NCI-H2081 (cell line): ENCODE measurements at places on chromosomes 6 and 20.

DNA sequence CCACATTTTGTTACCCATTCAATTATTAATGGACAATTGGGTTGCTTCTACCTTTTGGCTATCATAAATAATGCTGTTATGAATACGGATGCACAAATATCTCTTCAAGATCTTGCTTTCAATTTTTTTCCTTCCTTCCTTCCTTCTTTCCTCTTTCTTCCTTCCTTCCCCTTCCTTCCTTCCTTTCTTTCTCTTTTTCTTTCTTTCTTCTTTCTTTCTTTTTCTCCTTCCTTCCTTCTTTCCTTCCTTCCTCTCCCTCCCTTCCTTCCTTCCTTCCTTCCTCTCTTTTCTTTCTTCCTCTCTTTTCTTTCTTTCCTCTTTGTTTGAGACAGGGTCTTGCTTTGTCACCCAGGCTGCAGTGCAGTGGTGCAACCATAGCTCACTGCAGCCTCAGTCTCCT is 39.2 kb downstream of the ZNF184 start:
- no peak for DNase-seq

GRCh38 chr6:7107578-7108195 is at the start of gene RREB1:
RREB1 (plus strand) TSS chr6:7107961; CDS start chr6:7181912, 73,951 bp downstream.
- DNase-seq, result peak; percentile 59

DNA sequence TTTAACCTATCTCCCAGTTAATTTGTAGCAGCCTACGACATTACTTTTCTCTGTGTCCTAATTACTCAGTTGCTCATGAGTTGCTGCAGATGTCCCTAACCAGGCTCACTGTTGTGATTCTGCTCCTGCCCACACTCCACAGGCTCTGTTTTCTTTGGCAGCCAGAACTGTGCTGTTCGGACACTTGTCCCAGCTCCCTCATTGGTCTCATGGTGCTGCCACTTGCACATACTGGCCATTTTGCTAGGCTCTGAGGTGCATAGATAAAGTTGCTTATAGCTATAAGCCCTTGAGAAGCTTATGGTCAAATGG is 55.0 kb downstream of the NOX3 start:
- no peak for DNase-seq

DNA sequence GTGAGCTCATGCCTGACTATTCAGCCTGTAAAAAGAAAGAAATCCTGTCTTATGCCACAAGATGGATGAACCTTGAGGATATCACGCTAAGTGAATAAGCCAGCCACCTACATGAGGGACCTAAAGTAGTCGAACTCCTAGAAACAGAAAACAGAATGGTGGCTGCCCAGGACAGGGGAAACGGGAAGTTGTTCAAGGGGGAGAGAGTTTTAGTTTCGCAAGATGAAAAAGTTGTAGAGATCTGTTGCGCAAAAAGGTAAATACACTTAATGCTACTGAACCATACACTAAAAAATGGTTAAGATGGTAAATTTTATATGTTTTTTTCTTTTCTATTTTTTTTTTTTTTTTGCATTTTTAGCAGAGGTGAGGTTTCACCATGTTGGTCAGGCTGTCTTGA is 74.1 kb upstream of the RALY start:
- DNase-seq, result no peak

DNA sequence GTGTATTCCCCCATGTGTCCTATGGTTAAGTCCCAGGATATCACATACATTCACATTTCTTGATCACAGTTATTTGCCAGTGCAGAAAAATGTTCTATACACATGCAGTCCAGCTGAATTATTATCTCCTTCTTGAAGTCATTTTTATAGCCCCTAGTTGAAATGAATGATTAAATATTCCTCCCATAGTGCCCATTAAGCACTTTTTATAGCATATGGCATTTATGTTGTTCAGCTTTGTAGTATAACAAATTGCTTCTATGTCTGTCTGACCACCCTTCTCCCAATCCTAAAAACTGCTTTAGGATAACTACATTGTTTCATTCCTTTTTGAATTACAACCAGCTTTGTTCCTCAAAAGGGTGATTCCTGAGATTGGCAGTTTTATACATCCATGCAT is 123.5 kb downstream of the ADGRB3 start:
- peak; percentile 6 for DNase-seq

DNA sequence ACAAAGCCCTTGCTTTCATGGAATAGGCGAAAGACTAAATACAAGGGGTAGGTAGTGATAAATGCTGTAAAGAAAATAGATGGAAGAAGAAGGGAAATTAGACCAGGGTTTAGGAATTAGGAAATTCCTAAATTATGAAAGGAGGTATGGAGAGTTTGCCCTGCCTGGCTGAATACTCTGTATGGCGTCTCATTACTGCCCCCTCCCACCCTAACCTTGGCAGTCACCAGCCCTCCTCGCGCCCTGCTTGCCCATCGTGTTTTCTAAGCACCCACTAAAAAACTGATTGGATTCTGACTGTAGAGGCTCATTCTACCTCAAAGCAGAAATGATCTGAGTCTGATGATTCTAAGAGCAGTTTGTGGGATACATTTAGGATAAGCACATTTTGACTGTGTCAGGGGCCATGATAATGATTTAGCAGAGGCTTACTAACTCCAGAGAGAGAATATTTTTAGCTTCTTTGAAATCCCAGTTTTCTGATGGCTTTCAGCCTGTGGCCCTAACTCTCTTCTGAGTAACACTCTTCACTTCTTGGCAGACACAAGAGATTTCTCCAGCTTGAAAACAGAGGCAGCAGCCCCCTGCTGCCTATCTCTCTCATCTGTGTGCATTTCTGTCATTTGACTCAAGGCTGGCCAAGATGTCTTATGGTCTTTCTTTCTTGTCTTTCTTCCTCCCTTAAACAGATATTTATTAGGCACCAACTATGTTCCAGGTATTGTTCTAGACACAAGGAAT is 1.4 kb upstream of the CHD6 start:
- peak; percentile 39 for DNase-seq

DNA sequence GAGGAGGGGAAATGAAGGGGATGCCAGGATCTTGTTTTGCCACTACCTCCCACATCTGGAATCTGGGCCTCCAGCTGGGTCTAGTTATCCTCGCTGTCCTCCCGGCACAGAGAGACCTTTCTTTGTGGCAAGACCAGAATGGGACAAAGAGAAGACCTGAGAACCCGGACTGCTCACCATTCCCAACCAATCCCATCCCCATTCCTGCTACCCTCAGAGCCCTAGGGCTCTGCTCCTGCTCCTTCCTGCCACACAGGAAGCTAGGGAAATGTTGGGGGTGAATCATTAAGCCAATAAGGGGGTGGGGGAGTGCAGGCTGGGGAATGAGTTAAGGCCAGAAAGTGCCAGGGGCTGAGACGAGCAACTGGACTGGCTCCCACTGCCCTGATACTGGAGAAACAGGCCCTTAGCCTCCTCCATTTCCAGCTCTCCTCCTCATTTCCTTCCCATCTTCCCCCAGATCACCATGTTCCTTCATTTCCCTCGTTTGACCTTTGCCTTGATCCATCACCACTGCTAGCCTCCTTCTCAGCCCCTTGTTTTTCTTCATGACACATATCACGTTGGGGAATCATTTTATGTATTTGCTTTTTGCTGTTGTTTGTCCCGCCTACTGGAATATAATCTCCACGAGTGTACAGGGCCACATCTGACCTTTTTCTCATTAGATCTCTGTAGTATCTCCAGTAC is 4.6 kb upstream of the IER3 start:
- DNase-seq, result no peak

GRCh38 chr6:1610497-1611321 is 994 bp downstream of the FOXC1 start:
- DNase-seq, result peak; percentile 44

DNA sequence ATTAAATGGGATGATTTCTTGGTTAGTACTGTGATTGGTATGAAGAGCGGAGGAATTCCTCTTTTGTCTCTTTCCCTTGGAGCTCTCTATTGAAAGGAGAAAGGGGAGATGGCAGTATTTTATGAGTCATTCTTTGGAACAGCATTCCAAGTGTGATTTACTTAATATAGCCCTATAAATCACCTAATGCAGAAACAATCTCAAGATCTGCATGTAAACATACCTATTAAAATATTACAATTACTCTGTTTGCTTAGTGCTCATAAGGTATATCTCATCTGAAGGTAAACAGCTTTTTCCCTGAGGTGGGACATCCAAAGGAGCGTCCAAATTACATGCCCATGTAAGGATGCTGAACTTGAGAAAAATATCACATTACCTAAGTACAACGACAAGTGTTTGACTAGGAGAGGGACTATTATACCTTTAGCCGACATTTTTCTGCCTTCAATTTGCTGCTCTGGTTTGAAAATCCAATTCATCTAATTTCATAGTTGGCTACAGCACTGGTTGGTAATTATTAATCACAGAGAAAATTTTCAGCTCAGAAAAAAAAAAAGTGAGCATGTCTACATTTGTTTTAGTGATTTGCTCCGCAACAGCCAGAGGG is 229.0 kb downstream of the FOXC1 start:
- no peak for DNase-seq

DNA sequence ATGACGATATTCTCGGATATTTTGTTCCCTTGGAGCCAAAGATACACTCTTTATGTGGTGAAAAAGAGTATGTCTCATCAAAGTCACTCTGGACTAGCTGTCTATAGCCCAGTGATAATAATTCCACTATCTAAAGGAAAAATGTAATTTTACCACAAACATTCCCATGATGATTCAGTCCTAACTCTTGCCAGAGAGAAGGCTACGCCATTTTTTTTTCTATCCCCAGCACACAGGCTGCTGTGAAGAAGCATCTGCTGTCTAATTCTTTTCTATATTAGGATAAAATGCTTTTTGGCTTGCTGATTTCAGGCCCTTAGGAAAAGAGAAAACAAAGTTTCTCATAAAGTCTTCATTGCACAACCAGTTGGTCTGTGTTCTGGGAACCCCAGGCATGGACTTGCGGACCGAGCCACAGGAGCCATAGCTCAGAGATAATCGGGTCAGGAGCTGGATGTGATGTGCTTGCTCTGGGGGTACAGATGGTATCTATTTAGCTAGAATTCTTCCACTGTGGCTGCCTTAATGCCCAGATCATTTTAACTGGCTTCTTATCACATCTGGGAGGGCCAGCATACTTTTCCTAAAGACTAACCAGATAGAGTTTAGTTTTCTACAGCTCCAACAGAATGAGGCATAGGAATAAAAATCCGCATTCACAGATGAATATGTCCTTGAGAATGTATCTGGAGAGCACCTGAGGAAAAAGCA is 683.7 kb upstream of the ID4 start:
- no peak for DNase-seq

DNA sequence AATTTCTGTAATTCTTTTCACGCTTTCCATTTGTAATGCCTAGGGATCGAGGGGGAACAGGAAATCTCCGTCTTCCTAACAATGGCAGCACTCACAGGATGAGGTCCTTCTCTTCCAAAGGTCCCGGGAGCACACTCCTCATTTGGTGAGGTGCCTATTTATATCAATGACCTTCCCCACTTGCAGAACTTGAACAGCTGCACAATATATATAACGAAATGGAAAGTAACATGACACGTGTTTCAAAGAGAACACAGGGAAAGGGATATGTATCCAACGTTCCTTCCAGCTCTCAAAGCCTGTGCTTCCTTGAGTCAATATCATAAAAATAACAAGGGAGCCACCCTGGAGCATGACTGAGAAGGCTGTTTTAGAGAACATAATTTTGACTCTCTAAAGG is 78.6 kb upstream of the RBM24 start:
- no peak for DNase-seq

DNA sequence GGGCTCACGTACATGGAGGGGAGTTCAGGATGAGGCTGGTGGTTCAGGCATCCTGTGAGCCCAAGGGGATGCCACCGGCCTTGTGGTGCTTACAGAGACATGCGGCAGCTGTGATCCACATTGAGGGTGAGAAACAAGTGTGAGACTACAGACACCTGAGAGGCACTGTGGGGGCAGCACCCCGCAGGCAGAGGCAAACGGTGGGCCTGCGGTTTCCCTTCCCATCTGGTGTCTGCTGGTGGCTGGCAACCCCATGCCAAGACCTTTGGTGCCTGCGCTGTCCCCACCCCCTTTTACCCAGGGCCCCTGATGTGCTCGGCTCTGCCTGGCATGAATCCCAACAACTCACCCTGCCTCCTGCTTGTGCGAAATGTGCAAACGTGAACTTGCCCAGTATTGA is 42.0 kb downstream of the ERMARD start:
- no peak for DNase-seq

GRCh38 chr20:60352596-60352995 is 394.4 kb downstream of the CDH26 start:
- DNase-seq, result no peak

- DNase-seq, result no peak
Observed at GRCh38 chr6:7887278-7887991, 23.2 kb downstream of the TXNDC5 start.

- no peak for DNase-seq
Observed at GRCh38 chr20:53445321-53445731, 148.3 kb downstream of the ZNF217 start.

- DNase-seq, result no peak
Observed at GRCh38 chr20:59074456-59074855, 31.9 kb upstream of the PRELID3B start.

GRCh38 chr6:11231564-11232192 is 790 bp downstream of the NEDD9 start:
- no peak for DNase-seq

GRCh38 chr20:34560614-34561013 is 2.1 kb downstream of the MAP1LC3A start:
- no peak for DNase-seq

DNA sequence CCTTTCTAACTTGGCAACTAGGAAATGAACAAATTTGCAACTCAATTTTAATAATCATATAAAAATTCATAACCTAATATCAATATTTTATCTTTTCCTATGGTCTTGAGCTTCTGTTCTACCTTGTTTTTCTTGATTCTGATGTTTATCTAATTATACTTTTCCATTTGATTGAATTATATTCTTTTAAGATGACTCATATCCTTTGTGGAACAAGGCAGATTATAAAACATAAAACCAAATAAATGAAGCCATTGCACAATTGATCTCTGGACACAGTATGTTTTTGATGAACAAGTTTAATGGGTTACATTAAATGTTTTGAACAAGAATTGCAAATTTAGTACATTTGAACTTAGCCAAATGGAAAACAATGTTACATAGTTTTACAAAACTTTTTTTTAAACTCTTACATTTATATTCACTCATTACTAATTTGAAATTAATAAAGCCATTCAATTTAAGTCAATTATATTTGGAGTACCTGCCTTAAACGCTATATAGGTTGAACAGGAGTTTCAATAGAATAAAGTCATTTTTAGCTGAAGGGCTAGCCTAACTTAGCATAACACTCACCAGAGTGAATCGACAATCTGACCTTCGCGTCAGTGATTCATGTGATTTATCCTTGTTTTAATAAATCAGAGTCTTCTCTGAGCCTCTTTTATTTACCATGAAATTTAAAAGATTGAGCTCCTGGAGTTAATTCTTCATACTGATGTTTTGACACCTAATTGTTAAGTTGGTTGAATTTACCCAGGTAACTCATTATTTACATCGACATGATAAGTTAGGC is 3.8 kb downstream of the NCOA7 start:
- DNase-seq, result no peak

DNA sequence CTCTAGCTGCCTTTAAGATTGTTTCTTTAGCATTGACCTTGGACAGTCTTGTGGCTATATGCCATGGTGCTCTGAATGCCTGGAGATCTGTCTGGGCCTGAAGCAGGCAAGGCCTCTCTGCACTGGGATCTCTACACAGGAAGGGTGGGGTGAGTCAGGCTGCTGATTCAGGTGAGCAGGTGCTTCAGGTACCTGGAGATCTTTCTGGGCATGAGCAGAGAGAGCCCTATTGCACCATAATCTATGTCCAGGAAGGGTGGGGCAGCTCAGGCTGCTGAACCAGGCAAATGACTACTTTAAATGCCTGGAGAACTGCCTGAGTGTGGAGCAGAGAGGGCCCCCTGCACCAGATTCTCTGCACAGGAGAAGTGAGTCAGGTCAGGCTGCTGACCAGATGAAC is 94.5 kb downstream of the TPBG start:
- DNase-seq, result no peak
